Stimulated activated CD8-positive, alpha-beta memory T cell treated with anti-CD3 and anti-CD28 coated beads, Interleukin-4, amount 100 ng/mL, for 1 hour (primary cell): ENCODE measurements at places on chromosomes 2 and 18.

GRCh38 chr2:98769784-98770183 is 38.9 kb upstream of the MGAT4A start:
- no peak for DNase-seq

DNA sequence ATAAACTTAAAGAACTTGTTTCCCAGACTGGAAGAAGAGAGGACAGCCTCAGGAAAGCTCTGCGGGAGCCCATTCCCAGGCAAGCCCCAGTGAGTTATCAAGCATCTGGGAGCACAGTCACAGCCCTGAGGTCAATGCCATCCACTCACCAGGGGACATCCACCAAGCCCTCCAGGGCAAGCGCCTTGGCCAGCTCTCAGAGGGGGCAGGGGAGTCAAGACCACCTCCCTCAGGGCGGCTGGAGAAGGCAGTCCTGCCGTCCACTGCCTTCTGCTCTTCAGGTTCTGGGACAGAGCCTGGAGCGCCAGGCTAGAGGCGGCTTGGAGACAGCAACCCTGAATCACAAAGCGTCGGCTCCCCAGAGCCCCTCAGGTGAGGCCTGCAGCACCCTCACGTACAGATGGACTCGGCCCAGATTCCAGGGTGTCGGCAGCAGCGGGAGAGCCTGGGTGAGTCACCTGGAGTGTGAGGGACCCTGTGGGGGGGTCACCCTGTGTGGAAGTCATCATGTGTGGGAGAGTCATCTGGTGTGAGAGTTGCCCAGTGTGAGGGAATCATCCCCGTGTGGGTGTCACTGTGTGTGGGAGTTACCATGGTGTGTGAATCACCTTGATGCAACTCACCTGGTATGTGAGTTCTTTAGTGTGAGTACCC is 100.9 kb upstream of the TEX51 start:
- DNase-seq, result no peak

GRCh38 chr18:11245879-11246278 is 96.5 kb upstream of the PIEZO2 start:
- no peak for DNase-seq

DNA sequence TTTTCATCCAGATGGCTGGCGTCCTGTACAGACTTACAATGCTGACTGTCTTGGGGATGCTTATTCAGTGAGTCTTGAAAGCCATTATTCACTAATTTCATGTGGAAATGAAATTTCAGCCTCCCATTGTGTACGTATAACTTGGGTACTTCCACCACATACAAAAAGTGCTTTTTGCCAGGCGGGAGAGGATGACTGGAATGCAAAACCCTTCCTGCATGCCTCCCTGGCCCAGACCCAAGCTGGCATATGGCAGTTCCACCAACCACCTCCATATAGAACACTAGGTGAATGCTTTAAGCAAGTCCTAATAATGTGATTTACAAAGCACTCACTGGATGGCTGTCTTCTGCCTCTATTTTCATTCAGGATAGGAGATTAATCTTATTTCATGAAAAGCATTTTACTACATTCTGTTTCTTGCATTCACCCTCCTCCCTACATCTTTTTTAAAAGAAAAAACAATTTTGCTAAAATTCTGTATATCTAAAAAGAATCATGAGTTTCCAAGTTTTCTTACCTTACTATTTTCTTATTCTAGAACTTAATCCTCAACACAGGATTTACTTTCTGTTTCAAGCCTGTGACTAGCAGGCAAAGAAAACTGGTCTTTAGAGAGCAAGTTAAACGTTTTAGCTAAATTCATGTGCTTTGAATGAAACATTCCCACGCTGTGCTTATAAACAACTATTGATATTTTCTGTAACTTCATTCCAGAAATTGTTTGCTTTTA is 327.6 kb downstream of the NCKAP5 start:
- no peak for DNase-seq

- DNase-seq, result no peak
These were observed 242.3 kb downstream of the PTPRM start for GRCh38 chr18:7809455-7809854.

DNA sequence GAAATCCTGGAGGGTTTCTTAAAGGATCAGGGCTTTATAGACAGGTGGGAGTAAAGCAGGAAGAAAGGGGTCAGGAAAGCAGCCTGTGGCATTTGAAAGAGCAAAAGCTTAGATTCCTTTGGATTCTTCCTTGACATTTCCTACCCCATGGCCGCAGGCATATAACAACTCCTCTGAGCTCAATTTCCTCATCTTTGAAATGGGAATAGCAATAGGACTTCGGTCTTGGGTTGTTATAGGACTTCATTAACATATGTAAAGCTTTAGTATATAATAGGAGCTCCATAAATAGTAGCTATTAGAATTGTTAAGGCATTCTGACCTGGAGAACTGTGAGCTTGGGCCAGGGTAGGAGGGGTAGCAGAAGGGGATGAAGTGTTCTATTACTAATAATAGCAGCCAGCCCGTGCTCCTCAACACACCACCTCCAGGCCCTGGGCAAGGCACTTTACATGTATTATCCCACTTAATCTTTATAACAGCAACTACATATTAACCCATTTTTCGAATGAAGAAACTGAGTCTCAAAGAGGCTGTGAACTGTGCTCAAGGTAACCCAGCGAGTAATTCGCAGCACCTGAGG is 10.6 kb downstream of the ZFP36L2 start:
- DNase-seq, result no peak
